ENCODE measurements at places on chromosomes 2 and 18.

- DNase-seq: no peak
Observed at GRCh38 chr2:11071211-11071610, 84.1 kb upstream of the SLC66A3 start.

GRCh38 chr18:50545936-50546335 is 14.0 kb upstream of the MAPK4 start:
- no peak for DNase-seq

- no peak for DNase-seq
Observed at GRCh38 chr2:128791120-128791984, 472.7 kb upstream of the HS6ST1 start.

DNA sequence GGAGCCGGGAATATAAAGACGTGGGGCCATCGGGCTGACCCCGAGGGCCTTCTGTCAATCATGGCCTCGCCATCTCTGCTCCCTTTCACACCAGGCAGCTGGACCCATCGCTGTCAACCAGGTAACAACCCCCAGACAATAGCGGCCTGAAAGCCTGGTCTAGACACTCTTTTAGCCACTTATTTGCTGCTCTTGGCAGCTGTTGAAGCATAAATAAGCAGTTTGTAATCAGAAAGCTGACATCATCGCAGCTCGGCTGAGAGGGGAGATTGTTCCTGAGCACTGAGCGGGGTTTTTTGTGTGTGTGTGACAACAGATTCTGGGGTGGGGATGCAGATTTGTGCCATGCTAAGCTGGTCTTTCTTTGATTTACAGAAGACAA is 423.6 kb upstream of the POU3F3 start:
- no peak for DNase-seq

DNA sequence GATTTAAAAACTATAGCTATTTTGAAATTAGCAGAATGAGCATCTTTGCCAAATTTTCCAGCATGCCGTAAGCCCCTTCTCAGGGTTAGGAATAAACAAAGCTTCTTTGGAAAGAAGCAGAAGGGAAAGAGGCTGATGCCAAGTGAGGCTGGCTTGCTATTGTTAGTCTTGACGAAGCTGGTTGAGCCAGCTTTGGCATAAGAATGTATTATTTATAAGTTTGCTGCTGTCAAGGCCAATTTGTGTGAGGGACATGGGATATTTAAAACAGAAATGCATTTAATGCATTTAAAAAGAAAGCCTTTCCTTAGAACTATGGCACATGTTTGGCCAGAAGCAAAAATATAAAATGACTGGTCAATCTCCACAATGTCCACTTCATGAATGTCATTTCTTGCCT is 52.5 kb upstream of the TTN start:
- peak; percentile 73 for DNase-seq

GRCh38 chr18:77165503-77166188 is 33.1 kb upstream of the MBP start:
- no peak for DNase-seq

- no peak for DNase-seq
Observed at GRCh38 chr18:76722224-76723061, 99.9 kb upstream of the ZNF236 start.

- DNase-seq: no peak
Observed at GRCh38 chr2:100588071-100588786, 25.4 kb downstream of the PDCL3 start.

DNA sequence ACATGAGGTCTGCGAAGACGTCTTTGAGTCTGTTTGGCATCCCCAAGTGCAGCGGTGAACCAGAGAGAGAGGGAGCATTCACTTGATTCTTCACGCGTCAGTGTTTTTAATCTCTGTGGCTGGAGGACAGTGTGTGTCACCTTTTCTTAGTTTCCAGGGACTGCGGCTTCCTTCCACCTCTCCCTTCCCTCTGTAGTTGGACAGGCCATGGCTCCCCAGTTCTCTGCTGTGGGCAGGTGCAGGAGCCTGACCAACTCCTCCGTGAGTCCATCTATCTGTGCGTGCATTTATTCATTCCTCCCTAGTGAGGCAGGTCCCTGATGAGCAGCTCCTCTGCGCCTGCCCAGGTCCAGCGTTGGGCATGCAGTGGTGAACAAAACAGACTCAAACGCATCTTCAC is 42.9 kb downstream of the AGAP1 start:
- no peak for DNase-seq

GRCh38 chr2:150605664-150606063 is 118.2 kb upstream of the RND3 start:
- DNase-seq: no peak

DNA sequence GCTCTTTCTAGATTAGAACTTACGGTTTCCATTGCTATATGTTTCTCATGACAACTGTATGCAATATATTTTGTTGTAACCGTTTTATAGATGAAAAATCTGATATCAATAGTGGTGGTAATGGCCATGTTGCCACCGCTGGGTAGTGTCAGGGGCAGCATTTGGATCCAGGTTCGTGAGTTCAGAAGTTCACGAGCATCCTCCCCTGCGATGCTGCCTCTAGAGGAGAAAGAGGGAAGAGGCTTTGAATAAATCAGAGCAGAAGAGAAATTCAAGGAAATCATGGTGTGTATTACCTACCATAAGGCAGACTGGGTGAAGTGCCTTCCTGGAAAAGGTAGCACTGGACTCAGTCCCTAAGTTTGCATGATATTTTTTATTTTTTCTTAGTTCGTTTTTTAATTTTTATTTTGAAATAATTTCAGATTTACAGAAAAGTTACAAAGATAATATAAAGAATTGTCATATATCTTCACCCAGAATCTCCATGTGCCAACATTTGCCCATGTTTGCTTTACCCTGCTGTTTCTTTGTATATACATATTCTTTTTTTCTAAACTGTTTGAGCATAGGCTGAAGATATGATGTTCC is 3.3 kb upstream of the ZBTB7C start:
- DNase-seq: no peak

DNA sequence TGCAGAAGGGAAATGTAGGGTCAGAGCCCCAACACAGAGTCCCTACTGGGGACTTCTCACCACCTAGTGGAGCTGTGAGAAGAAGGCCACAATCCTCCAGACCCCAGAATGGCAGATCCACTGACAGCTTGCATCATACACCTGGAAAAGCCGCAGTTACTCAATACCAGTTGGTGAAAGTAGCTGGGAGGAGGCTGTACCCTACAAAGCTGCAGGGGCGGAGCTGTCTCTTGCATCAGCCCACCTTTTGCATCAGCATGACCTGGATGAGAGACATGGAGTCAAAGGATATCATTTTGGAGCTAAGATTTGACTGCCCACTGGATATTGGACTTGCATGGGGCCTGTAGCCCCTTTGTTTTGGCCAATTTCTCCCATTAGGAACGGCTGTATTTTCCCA is 237.3 kb downstream of the CALCRL start:
- no peak for DNase-seq

- DNase-seq: no peak
Observed at GRCh38 chr2:6832596-6833299, 33.0 kb downstream of the CMPK2 start.

DNA sequence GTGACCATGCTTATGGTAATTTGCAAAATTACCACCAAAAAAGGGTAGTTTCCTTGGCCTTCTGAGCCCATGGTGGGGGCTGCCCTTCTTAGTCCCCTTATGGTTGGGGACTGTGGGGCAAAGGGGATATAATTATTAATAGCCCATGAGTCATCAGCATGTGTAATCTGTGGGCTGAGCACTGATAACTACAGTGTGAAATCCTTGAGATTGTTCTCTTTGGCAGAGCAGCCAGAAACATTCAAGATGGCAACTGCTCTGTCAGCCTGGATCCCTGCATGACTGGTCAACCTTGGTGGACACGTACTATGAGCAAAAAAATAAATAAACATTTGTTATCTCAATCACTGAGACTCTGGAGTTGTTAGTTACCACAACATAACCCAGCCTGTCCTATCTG is 61.3 kb downstream of the MGAT4A start:
- no peak for DNase-seq

DNA sequence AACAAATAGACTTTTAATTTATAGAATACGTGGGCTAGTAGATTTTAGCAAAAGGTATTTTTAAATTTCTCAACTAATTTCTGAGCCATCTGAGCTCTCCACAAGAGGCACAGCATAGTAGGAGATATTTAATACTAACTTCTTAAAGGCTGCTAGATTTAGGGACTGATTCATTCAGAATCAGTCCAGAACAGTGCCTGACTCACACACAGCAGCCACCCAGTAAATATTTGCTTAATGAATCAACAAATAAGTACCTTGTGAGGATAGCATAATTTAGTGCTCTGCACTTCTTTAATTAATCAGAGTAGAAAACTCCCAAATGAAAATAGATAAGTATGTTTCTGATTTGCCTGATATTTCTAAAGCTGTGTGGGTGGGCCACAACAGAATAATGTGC is 35.6 kb upstream of the SYT4 start:
- no peak for DNase-seq

- DNase-seq: no peak
Observed at GRCh38 chr18:5415665-5416064, 120.1 kb upstream of the ZBTB14 start.

- DNase-seq: no peak
Observed at GRCh38 chr18:44546954-44547353, 133.7 kb upstream of the SETBP1 start.

DNA sequence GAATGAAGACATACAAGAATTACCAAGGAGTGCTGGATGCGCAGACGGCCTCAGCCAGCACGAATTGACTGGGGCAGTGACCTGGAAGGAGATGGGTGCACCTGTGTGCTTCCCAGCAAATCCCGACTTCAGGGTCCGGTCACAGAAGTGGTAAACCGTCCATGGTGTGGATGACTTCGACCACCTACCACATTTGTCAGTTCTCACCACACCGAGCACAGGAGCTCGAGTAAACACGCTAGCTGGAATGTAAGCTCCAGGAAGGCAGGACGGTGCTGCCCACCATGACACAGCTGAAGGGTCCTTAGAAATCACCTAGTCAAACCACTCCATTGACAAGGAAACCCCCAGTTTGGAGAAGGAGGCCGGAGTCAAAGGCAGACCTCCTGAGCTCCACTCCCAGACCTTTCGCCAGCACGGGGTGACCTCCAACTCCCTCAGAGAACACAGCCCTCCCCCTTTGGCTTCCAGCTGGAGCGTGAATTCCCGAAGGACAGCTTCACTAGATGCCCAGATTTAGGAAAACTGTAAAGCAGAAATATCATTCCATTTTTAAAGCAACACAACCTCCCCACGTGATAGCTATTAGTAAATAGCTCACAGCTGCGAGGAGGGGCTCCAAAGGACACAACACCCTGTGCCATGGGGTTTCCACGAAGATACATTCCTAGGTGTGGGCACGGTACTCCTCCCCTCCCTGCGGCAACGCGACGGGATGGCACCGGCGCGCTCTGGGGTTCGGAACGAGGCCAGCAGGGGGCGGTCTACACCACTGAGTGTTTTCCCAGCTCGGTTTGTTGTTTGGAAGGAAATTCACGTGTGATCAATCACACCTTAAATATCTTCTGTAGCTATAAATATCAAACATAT is 34.1 kb upstream of the GNAL start:
- peak; percentile 40 for DNase-seq

DNA sequence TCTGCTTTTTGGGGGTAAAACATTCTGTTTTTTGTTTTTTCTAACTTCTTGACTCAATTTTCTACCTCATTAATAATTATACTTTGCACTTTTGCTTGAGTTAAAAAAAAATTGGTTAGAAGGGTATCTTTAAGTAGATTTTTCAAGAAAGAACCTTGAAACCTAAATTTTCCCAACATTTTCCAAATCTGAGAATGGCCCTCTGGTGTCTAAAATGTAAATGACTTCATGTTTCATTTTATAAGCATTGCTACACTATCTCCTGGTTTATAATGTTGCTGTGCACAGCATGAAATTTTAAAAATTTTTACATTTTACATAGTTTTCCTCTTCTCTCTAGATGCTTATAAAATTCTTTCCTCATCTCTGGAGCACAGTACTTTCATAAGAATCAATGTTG is 14.2 kb downstream of the EIF2AK2 start:
- no peak for DNase-seq

- no peak for DNase-seq
Observed at GRCh38 chr2:86490245-86490644, 49.1 kb downstream of the KDM3A start.

DNA sequence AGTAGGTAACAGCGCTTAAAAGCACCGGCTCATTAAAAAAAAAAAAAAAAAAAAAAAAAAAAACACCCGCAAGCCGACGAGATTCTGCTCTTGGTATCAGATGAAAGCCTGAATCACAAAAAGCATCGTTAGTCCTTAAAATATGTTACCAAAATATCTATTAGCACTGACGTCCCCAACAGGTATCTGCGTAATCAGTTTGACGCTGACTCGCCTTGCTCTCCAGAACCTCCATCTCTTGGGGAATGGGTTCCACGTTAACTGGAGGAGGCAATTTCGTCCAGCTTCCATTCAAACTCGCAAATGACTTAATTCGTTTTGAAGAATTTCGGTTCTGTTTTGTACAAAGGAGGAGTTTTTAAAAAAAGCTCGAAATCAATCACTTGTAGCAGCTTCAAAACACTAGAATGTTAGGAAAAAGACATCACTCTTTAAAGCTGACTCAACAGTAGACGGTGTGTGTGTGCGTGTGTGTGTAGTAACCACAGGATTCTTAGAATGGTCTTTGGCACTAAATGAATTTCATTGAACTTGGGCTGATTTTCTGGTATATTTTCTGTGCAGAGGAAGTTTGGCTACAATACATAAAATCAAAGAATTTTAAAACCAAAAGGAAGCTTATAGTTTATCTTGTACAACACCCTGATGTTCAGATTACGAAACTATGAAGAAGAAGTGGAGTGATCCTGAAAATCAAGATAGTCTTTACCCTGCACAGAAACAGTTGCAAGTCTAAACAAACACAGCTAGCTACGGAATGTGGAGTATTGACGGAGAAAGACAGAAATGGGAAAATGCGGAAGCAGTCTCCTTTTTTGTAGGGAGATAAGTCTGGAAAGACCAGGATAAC is 1.1 kb upstream of the PGAP1 start:
- DNase-seq: no peak

DNA sequence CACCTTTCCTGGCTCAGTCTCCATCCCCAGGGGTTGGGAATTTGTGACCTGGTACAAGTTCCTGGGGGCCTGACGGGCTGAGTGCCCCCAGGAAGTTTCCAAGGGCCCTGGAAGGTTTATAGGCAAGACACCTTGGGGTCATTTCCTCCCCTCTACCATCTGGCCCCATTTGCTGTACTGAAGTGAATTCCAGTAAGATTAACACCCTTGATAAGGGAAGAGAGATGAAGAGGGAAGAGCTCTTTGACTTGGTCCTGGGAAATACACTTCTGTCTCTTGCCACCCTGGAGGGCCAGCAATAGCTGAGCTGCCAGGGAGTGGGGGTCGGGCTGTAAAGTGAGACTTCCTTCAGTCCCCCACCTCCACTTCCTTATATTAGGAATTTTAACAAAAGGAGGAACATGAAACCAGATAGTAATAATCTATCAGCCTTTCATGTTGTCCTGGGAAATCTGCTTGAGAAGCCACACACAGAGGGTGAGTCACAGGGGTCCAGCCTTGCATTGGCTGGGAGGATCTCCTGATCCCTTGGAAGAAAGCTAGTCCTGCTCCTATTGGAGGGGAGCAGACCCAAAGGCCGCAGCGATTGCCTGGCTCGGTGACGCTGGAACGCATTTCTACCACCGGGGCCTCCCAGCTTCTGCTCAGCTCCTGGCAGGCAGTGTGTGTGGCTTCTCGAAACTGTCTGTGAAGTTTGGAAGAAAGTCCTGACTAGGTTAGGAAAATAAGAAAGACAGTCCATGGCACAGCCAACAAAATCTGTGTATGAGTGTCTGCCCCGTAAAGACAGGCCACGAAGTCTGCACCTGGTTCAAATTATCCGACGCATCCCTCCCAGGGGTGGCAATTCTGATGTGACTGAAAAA is 87.3 kb downstream of the ACAA2 start:
- DNase-seq: peak; percentile 58
